ENCODE measurements at places on chromosomes 12 and 14.

- no peak for DNase-seq
Observed at GRCh38 chr12:124967016-124967739, 21.8 kb downstream of the DHX37 start.

- DNase-seq, result no peak
Observed at GRCh38 chr14:32136027-32136825, 59.1 kb downstream of the ARHGAP5 start.

- no peak for DNase-seq
Observed at GRCh38 chr14:105066240-105067071, 1.2 kb upstream of the GPR132 start.

GRCh38 chr12:114920771-114921554 lies 237.0 kb upstream of the TBX3 start:
- DNase-seq, result no peak

- DNase-seq, result no peak
Observed at GRCh38 chr12:46572644-46573346, 200.2 kb upstream of the SLC38A2 start.

Data from endothelial cell (in vitro differentiated cells).